ENCODE measurements at places on chromosomes 11 and 22. TPM values are rescaled to one million over a fixed set of nuclear protein-coding genes. Genes with fewer than 3 reads are reported as not detected.

DNA sequence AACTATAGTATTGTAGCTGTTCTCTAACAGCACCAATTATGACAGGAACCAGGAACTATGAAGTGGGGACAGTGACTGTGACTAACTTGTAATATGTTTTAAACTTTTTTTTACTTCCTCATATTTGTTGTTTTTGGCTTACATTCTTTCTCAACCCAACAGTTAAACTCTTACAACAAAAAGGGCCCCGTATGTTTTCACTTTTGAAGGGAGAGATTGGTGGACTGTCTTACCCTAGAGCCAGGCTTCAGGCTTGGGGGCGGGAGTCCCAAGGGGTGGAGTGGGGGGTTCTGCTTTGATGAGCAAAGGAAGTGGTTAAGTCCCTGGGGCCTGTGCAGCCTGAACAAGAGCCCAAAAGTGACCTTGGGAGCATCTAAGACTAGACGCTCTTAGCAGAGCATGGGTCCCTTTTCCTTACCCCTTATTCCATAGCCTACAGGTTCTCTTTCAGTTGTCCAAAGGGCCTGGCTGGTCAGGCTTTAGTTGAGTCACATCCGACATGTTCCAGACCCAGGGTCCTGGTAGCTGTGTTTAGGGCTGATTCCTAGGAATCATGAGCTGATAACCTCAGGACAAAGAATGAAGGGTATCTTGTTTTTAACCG, 38.8 kb downstream of the STIM1 start:
- DNase-seq: peak; percentile 42

The DDI1 gene
- not detected for polyA plus RNA-seq

- DNase-seq: no peak
These were observed 81.0 kb downstream of the SLC36A4 start for GRCh38 chr11:93116641-93117441.

GRCh38 chr11:45982656-45983470, 60.4 kb downstream of the LARGE2 start:
- DNase-seq: peak; percentile 55

DNA sequence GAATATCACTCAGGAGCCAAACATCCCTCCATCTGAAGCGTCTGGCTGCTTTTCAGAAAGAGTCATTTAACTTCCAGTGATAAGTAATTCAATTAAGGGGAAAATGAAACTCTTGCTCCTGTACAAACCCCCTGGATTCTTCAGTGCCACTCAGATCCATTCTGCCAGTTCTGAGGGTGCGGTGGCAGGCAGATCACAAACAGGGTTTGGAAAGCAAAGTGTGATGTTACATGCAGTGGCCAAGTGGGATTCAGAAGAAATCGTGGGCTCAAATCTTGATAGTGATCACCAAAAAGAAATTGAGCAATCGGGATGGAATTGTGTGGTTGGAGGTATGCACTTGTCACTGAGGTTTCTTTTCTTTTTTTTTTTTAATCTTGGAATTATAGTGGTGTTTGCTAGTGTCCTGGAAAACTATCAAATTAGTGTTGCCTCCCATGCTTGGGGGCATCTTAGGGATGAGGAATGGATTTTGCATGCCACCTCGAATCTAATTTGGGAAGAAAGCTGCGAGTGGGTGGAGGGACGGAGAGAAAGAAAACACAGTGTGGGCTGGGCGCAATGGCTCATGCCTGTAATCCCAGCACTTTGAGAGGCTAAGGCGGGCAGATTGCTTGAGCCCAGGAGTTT, 22.5 kb upstream of the RTL6 start:
- no peak for DNase-seq

The MMP1 gene
- polyA plus RNA-seq: 1.9 TPM

The TCN1 gene
- polyA plus RNA-seq: not detected

DNA sequence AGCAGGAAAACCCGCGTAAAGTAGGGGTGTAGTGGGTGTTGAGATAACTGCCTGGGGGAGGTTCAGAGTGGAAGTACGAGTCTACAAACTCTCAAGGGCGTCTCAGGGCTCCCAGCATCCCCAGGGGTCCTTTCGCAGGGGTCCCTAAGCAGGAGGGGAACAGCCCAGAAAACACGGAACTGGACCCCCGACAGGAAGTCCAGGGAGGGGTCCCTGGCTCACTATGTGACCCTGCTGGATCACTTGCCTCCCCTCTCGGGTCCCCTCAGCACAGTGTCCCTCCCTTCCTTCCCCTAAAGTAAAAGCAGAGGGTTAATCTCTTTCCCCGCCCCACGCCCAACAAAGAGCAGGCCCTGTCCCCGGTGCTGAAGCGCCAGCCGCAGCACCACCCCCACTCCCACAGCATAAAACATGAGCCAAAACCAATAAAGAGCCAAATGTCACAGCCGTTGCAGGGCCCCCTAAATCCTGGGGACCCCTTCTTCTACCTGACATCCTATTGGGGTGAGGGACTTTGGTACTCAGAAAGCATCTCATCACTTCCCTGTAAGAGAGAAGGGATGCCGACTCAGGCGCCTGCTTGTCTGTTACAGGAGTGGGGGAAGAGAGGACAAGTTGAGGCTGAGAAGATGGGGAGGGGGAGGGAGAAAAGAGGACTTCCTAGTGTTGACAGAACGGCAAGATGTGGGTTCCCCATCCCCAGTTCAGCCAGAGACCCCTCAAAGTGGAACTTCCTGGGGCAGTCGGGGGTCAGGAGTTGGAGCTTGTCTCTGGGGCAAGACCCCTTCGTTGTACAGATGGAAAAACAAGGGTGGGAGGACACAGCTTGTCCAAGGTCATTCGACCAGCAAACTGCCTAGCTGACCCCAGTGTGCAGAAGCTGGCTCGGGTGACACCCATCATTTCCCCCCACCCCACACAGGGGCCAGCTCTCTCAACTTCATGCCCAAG, 1.4 kb upstream of the NEFH start:
- peak; percentile 40 for DNase-seq

- DNase-seq: no peak
These were observed 128.7 kb downstream of the CTTN start for GRCh38 chr11:70527046-70527395.

The C22orf31 gene
- polyA plus RNA-seq: 1.6 TPM

DNA sequence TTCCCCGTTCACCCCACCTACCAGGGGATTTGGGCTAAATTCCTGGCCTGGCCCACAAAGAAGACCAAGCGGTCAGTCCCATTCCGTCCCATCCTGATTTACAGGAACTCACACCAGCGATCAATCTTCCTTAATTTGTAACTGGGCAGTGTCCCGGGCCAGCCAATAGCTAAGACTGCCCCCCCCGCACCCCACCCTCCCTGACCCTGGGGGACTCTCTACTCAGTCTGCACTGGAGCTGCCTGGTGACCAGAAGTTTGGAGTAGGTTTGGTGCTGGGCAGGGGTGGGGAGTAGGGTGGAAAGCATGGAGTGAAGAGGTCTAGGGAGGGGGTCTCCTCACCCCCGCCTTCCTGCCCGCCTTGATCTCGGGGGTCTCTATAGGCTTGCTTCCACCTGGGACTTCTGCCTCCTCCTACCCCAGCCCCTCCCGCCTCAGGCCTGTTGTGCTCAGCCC, at the start of gene SERPING1:
SERPING1 (plus strand) TSS at position 225 of the 455 bp plus-strand sequence. CDS start 586 bp downstream, outside the sequence.
- DNase-seq: peak; percentile 85

The NRGN gene
- 5.5 TPM for polyA plus RNA-seq
